ENCODE measurements at places on chromosomes 11 and 22.

DNA sequence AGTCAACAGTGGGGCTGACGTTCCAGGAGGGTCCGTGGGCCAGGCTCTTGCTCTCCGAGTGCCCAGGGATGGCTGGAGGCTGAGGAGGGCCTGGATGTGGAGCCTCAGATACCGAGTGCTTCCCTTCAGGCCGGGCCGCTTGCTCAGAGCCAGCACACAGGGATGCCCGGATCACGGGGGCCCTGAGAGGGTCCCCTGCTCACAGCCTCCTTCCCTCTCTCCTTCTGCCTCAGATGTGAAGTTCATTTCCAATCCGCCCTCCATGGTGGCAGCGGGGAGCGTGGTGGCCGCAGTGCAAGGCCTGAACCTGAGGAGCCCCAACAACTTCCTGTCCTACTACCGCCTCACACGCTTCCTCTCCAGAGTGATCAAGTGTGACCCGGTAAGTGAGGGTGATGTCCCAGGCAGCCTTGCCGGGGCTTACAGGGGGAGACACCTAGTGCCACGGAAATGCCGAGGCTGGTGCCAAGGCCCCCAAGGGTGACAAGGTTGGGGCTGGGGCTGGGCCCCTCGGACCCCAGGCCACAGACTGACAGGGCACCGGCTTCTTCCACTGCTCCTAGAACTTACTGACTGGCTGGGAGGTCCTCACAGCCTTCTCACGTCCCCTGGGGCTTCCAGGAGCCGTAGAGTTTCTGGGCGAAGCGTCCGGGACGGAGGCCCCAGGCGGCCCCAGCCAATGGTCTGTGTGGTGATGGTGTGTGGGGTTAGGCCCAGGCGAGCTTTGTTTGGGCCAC, 7.0 kb downstream of the CCND1 start:
- peak; percentile 70 for DNase-seq

- no peak for DNase-seq
Observed at GRCh38 chr11:78149646-78150045, 10.2 kb upstream of the ALG8 start.

DNA sequence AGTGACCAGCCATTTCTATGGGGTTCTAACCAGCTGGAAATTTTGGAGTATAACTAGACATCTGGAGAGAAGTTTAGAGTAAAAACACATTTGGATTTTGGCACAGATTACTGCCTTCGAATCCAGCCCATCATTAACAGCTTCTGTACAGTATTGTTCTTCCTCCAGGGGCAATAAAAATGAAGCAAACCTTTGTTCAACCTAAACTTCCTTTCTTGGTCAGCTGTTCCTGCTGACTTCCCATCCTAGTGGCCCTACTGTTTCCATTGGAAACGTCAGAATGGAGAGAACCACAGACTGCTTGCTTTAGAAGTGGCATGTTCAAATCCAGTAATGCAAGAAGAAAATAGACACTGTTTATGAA, 203.7 kb upstream of the MTMR2 start:
- DNase-seq: no peak

- no peak for DNase-seq
Observed at GRCh38 chr22:47328550-47329243, 566.2 kb downstream of the TBC1D22A start.

DNA sequence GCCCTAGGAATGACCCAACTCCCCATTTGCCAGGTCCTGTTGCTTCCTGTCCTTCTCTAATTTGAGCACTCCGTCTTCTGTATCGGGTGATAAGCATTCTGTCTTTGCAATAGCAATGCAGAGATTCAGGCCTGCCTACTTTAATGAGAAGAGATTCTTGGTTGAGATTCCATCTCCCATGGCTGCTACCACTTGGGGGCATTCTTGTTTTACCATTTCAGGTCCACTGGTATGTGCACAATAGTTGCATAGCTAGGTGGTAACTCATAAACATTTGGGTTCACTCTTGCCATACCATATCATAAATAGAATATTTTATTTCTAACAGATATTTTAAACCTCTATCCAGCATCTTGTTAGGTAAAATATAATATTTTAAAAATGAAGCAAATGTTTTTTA, 34.4 kb upstream of the CALCB start:
- no peak for DNase-seq

DNA sequence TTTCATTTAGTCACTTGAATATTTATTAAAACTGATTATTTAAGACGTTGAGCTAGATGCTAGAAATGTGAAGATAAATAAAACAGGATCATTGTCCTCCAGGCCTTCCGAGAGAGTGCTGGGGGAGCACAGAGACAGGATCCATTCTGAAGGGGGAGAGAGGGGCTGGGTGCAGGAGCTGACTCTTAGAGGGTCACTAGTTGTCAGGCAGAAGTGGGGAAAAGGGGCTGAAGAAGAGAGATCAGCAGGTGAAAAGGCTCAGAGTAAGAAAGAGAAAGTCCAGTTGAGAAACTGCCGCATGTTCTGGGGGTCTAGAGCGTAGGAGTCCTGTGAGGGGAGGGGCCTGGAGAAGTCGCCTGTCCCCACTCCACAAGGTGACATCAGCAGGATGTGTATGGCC, 206.2 kb upstream of the SNX19 start:
- DNase-seq: no peak

GRCh38 chr22:19516378-19517170, 7.6 kb downstream of the CLDN5 start:
- no peak for DNase-seq
